ENCODE measurements at places on chromosomes 13 and 19. TPM values are rescaled to one million over a fixed set of nuclear protein-coding genes. Genes with fewer than 3 reads are reported as not detected.
A peak's percentile ranks its signal among the peaks of the same experiment; 100 is the strongest.

Gene FGF9
- total RNA-seq, result not detected

GRCh38 chr13:97306645-97307044 lies 84.5 kb downstream of the MBNL2 start:
- DNase-seq, result no peak
- H3K27ac ChIP-seq, result no peak overlapping the region
- no peaks in the 10 kb centered on the region for H3K27me3 ChIP-seq
- peaks cover 30% of the 10 kb centered on the region for H3K4me1 ChIP-seq
- H3K36me3 ChIP-seq, result no peaks in the 10 kb centered on the region

DNA sequence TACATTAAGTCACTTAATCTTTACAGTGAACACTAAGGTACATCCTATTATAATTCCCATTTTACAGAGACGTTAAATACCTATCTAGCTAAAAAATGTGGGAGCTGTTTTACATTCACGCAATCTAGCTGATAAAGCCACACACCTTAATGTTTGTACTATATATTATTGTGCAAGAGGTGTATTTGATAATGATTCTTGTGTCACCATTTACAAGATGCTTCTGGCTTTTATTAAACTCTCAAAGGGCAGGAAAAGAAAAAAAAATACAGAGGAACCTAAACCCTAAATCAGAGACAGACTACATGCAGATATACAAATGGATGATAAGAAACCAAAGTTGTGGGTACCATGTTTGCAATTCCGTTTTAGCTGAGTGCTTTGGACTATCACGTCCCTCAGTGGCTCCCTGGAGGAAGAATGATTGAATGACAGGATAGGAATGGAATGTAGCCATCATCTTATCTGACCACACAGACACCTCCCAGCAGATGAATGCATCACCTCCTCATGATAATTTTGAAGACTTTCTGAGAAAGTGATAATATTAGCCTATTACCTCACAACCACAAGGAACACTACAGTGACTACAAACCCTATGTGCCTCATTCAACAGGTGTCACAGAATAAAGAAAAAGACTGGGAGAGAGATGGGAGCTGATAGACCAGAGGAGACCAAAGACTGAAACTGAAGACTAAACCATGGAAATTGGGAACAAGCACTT lies 230.5 kb upstream of the SERP2 start:
- no peaks in the 10 kb centered on the region for H3K27me3 ChIP-seq
- H3K4me3 ChIP-seq, result peak overlapping the region; percentile 76
- H3K27ac ChIP-seq, result no peak overlapping the region
- peaks cover 2% of the 10 kb centered on the region for H3K4me1 ChIP-seq
- no peaks in the 10 kb centered on the region for H3K36me3 ChIP-seq

DNA sequence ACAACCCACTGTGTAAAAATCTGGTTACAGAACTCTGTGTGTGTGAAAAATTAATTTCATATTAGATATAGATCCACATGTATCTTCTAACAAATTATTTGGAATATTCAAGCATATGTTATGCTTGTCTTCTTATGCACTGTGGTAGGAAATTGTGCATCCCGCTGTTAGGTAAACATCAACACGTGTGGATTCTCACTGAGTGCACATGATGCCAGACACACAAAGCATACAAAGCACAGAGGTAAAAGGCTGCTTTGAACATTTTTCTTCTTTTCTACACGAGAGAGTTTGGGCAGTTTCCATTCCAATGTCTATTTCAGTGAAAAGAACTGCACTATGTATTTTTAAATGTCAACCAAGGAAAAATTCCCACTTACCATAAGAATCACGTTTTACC lies 354.9 kb downstream of the PCDH9 start:
- DNase-seq, result no peak
- H3K4me3 ChIP-seq, result no peak overlapping the region
- H3K27me3 ChIP-seq, result no peaks in the 10 kb centered on the region
- no peaks in the 10 kb centered on the region for H3K4me1 ChIP-seq
- H3K36me3 ChIP-seq, result no peaks in the 10 kb centered on the region

DNA sequence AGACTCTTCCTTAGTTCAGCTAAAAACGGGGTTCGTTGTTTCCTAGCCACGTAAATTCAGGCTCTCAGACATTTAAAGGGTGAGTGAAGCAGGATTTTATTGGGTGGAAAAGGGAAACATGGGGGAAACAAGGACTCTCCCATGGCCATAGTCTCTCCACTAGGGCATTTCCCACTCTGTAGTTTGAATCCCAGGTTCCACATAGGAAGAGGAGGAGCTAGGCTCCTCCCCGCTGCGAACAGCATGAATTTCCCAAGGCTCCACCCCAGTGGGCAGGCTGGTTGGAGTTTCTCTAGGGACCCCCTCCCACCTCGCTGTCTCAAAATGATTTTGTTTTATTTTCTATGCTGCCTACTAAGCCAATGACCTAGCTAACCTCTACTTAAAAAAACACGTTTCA lies 2170.8 kb upstream of the PCDH20 start:
- no peak overlapping the region for H3K4me3 ChIP-seq
- no peak for DNase-seq
- no peak overlapping the region for H3K27ac ChIP-seq
- no peaks in the 10 kb centered on the region for H3K4me1 ChIP-seq
- H3K27me3 ChIP-seq, result no peaks in the 10 kb centered on the region

GRCh38 chr19:11247391-11247790 lies 8.0 kb downstream of the ANGPTL8 start:
- DNase-seq, result no peak
- no peak overlapping the region for H3K4me3 ChIP-seq
- H3K27ac ChIP-seq, result peak overlapping the region; percentile 61
- no peaks in the 10 kb centered on the region for H3K27me3 ChIP-seq

- no peak overlapping the region for H3K27ac ChIP-seq
- H3K36me3 ChIP-seq, result no peaks in the 10 kb centered on the region
- H3K27me3 ChIP-seq, result peaks cover 10% of the 10 kb centered on the region
- DNase-seq, result no peak
- no peak overlapping the region for H3K4me3 ChIP-seq
Measured at GRCh38 chr19:35246466-35247092, 2.2 kb upstream of the LSR start.

DNA sequence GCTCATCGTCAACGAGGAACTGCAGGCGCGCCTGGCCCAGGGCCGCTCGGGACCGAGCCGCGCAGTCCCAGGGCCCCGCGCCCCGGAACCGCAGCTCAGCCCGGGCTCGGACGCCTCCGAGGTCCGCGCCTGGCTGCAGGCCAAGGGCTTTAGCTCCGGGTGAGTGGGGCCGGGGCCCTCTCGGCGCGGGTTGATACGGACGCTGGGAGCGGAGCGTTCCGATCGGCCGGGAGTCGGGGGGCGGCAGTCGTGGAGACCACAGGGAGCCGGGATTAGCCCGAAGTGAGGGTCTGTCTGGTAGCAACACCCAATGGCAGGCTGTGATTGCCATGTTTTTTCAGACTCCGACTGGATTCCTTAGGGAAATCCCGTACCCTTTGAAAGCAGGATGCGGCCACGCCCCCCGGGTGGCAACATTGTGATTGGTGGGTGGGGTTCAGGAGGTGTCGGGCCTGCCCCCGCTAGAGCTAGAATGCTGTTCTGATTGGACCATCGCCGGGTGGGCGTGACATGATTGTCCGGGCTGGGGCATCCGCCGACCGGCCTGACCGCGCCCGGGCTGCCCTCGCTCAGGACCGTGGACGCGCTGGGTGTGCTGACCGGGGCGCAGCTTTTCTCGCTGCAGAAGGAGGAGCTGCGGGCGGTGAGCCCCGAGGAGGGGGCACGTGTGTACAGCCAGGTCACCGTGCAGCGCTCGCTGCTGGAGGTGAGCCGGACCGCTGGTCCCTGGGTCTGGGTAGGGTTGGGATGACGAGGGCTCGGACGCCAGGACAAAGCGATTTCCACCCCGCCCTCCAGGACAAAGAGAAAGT lies 11.3 kb downstream of the EPS8L1 start:
- H3K27me3 ChIP-seq, result peaks cover 26% of the 10 kb centered on the region
- DNase-seq, result peak; percentile 90
- peak overlapping the region; percentile 20 for H3K27ac ChIP-seq
- peak overlapping the region; percentile 29 for H3K4me3 ChIP-seq

All from spleen (tissue), 13 donors.